Neural crest cell (in vitro differentiated cells): ENCODE measurements at places on chromosomes 1 and 21.

- no peak for DNase-seq
Observed at GRCh38 chr1:36178471-36179219, 22.7 kb downstream of the MAP7D1 start.

GRCh38 chr1:185721553-185721952 is 12.6 kb upstream of the HMCN1 start:
- no peak for DNase-seq

GRCh38 chr1:36807262-36807661 is 227.1 kb downstream of the GRIK3 start:
- DNase-seq: no peak

GRCh38 chr1:18174037-18174436 is 66.4 kb downstream of the IGSF21 start:
- no peak for DNase-seq

DNA sequence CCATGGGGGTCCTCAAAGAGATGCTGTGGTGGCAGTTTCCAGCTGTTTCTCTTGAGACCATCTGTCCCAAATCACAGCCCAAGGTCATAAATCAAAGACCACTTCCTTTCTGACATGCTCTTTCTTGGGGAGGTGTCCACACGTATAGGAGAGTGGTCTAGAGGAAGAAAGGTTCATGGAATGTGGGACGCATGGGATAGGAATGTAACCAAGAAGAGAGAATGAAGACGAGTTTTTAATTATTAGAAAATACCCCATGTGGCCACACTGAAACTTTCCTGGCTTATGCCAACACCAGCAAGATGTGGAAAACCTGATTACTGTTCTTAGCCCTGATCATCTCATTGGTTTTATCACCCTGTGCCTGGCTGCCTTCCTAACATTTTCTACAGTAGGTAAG is 124.2 kb upstream of the IFFO2 start:
- no peak for DNase-seq

DNA sequence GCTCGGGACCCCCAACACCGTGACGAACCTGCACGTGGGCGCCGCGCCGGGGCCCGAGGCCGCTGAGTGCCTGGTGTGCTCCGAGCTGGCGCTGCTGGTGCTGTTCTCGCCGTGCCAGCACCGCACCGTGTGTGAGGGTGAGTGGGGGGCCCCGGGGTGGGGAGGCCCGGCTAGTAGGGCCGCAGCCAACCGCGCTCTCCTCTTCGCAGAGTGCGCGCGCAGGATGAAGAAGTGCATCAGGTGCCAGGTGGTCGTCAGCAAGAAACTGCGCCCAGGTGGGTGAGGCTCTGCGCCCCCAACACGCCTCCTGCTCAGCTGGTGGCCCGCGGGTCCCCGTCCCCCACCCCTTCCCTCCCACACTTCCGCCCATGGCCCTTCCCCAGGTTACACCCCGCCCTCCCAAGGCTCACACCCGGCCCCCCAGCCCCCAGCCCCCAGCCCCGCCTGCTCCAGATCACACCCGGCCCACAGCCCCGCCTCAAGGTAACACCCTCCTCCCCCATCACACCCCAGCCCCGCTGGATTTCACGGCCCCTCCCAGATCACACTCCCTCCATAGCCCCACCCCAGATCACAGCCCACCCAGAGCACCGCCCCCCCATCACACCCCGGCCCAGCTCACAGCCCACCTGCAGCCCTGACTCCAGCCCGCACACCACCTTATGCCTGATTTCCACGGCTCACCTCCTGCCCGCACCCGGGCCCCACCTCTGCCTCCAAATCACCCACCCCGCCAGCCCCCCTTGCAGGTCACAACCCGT is 2.4 kb upstream of the MMP23B start:
- no peak for DNase-seq
